ENCODE measurements at places on chromosomes 16 and 17.

DNA sequence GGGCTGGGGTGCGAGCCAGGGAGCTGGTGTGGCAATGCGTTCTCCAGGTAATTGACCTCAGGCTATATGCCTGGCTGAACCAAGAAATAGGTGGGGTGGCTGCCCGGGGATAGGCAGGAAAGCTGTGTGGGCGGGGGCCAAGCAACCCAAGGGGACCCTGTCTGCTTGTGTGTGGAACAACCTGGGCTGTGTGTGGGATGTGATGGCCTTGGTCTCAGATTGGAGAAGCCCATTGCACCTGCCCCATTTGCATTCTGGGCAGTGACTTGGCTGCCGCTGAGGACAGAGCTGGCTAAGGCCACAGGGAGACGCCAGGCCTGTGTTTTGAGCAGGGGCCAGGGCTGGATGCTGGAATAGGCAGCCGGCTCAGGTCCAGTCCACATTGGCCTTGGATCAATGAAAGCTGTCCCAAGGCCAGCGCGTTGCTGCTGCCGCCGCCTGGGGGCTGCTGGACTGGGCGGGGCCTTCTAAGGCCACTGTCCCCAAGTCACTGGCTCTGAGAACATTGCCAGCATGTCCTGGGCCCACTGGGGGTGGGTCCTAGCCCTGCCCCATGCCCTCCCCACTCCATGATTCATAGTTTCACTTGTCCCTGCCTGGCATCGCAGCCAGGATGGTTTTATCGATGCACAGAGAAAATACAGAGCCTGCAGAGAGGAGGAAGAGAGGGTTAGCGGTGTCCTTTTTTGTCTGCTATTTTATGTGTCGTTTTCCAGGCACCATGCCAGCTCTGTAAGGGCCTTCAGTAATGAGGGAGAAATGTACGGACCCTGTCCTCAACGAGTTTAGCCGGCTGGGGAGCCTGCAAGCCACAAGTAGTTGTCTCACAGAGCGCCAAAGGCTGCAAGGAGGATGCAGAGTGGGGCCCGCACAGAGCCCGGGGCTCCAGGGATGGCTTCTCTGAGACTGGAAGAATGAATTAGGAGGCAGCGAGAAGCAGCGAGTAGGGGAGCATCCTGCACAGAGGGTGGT lies 43.9 kb downstream of the NKD1 start:
- DNase-seq = no peak

- DNase-seq = no peak
Measured at GRCh38 chr16:78962457-78962929, 638.0 kb downstream of the MAF start.

GRCh38 chr17:14805348-14805747 lies 459.8 kb downstream of the PMP22 start:
- DNase-seq = no peak

GRCh38 chr17:33049781-33050414 lies 58.3 kb downstream of the SPACA3 start:
- peak; percentile 9 for DNase-seq

DNA sequence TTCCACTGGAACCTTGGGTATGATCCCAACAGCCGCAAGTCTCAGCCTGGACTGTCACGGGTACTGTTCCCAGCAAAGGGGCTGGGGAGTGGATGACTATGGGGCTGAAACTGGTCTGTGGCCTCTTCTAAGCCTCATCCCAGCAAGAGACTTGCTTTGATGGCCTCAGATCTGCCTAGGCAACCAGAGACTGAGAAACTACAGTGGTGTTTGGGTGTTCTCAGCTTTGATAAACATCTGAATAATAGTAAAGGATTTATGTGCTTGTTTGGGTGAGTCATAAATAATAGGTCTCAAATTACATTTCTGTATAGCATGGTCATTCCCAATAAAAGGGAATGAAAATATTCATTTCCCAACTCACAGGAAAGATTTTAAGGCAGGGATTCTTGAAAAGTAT lies 30.2 kb upstream of the ULK2 start:
- no peak for DNase-seq

GRCh38 chr16:80614908-80615671 lies 74.3 kb downstream of the DYNLRB2 start:
- no peak for DNase-seq

DNA sequence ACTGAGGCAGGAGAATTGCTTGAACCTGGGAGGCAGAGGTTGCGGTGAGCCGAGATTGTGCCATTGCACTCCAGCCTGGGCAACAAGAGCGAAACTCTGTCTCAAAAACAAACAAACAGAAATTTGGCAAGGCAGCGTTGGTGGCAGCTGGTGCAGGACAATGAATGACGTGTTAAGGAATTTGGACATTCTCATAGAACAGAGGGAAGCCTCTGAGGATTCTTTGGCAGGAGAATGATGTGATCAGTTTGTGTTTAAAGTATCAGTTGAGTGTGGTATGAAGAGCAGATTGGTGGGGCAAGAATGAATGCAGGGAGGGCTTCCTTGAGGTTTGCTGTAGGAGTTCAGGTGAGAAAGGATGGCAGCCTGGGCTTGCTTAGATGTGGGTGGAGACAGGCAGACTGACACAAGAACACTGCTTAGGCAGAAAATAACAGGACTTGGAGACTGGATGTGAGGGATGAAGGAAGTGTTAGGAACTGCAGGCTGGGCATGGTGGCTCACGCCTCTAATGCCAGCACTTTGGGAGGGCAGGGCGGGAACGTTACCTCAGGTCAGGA lies 4.8 kb downstream of the CYB5D2 start:
- DNase-seq = no peak

DNA sequence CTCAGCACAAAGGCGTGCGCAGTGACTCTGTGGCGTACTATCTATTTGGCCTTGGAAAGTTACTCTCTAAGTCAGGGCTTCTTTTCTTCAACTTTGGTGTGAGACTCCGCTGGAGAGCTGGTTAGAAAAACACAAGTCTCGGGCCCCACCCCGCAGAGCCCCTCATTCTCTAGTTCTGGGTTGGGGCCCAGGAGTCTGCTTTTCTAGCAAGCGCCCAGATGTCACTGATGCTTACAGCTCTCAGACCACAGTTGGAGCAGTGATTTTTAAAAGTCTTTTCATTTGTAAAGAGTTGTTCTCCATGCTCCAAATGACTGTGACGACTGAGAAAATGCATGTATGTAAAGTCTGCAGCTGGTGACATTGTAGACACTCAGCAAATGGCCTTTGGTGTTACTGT lies 582.3 kb downstream of the WWOX start:
- DNase-seq = no peak

DNA sequence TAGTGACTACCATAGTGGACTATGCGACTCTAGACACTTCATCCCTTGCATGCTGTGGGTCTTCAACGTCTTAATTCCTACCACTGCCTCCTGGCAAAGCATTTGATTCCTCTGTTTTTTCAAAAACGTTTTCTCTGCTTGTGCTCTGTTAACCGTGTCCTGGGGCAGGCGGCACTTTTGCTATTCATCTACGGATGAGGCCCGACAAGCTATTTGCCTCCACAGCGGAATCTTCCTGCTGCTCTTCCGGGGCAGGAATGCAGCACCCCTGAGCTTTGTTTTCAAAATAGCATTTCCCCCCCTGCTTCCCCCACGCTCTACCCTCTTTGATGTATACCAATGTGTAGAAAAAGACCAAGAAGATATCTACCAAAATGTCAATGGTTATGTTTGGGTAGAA lies 39.8 kb upstream of the METTL16 start:
- no peak for DNase-seq

GRCh38 chr17:28726226-28726626 lies at the start of gene TLCD1:
TSS of gene TLCD1 (minus strand) at chr17:28726233. CDS start at chr17:28726097, 136 bp downstream.
- peak; percentile 50 for DNase-seq

DNA sequence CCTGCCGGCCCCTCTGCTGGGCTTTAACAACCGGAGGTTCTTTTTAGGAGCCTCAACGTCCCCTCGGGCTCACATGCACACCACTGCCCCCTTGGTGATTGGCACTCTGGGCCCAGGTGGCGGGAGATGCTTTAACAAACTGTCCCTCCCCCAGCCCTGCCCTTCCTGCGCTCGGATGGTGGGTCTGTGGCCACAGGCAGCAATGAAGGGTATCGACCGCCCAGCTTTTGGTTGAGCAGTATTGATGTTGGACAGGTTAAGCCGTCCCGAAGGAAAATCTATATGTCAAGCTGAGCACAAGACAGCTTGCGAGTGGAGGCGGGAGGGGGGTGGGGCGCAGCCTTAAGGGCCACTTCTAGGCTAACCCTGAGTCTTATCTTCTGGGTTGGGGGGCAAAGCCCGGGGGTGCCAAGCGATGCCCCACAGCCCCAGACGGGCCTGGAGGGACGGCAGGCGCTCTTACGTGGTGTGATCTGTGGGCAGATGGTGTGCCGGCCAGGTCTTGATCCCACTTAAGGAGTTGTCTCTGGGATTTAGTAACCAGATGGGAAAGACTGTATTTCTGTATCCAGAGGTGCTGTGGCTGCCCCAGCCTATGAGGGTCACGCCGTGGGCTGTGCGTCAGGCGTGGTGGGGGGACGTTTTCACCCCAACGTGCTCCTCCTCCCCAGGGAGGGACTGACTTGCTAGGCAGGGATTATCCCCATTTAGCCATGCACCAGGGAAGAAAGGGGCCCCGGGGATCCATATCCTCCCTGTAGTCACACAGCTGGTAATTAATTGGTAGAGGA lies 6.2 kb downstream of the GSE1 start:
- no peak for DNase-seq

DNA sequence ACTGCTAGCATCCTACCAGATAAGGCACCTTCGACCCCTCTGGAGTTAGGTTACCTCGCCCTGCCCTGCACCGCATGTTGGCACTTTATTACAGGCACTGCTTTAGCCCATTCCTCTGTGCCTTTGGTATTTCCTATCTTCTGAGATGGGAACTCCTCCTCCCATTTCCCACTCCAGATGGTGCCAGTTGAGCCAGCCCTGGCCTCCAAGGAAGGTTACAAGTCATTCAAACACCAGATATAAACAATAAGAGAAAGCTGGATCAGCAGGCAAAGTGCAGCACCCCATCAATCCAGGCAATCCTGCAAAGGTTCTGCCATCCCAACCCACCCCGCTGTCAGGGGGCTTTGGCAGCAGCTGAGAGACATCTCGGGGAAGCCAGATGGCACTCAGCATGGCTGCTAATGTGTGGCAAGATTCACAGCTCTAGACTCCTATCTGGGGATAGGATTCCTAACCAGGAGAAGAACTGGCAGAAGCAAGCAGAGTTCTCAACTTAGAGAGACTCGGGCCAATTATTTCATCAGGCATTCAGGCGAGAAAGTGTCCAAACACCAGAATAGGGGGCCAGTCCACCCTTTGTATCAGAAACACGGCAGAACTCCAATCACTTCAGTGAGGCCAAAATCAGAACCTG lies 113.0 kb downstream of the COPRS start:
- DNase-seq = no peak

DNA sequence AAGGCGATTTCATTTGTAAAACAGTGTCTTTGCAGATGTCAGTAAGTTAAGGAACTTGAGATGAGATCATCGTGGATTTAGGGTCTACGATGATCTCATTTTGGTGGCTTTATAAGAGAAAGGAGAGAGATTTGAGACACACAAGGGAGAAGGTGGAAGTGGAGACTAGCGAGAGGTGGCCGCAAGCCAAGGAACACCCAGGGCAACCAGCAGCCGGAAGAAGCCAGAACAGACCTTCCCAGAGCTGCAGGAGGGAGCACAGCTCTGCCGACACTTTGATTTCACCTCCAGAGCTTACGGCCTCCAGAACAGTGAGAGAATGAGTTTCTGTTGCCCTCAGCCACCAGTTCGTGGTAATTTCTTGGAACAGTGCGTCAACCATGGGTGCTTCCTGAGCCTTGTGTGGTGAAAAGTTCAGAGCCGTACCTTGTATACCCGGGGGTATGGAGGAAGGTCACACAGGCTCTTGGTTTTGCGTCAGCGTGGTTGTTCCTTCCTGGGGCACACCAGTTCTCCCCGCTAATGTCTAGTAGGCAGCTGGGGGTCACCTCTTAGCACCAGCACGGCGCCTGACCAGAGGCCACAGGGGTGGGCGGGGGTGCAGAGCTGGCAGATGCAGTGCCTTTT lies 12.9 kb upstream of the SEC14L1 start:
- DNase-seq = no peak

- no peak for DNase-seq
Measured at GRCh38 chr16:4241928-4242283, at the start of gene SRL. TSS of gene SRL (minus strand) at chr16:4242080. CDS start at chr16:4242067, 13 bp downstream.

DNA sequence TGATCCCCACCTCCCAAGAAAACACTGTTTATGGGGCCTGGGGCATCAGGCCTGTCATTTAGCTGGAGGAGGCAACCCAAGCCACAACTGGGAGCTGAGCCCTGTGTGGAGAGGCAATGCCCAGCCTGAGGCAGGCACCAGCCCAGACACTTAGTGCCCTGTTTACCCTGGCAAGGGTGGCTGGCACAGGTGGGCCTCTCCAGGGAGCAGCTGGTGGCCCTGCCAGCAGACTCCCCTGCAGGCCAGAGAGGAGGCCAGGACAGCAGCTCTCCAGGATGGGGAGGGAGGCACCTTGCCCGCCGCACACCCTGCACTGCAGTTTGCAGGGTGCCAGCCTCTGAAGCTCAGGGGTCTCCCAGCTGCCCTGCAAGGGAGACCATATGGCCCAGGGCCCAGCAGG lies 9.1 kb upstream of the TMEM92 start:
- peak; percentile 29 for DNase-seq

GRCh38 chr17:42603318-42603717 lies 5.9 kb downstream of the RETREG3 start:
- DNase-seq = no peak

- no peak for DNase-seq
Measured at GRCh38 chr16:27238591-27238990, 30.0 kb downstream of the NSMCE1 start.

DNA sequence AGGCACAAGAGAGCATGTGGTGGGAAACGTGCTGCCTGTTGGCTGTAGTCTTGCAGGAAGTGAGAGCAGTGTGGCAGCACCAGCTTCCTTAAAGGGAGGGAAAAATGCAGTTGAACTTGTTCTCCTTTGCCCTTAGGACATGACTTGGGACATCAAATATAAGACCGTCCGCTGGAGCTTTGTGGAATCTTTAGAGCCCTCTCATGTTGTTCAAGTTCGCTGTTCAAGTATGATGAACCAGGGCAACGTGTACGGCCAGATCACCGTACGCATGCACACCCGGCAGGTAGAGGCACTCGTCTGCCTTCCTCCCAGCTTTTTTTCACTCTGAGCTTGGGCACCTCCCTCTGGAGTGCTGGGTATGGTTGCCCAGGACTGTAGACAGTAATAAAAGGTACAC lies 23.3 kb downstream of the GPR179 start:
- DNase-seq = no peak

- peak; percentile 11 for DNase-seq
Measured at GRCh38 chr17:57286399-57287105, 30.2 kb downstream of the MSI2 start.

DNA sequence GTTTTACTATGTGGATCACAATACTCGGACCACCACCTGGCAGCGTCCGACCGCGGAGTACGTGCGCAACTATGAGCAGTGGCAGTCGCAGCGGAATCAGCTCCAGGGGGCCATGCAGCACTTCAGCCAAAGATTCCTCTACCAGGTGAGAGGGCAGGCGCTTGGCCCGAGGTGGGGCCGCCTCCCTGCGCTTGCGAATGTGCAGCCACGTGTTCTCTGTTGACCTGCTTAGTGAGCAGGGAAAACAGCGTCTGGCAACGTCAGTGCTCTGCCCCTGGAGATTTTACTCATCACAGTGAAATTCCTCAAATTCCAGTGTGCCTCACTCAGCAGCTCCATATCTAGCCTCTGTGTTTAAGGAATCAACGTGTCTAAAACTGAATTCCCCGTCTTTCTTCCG lies 33.4 kb upstream of the CLEC18A start:
- no peak for DNase-seq

GRCh38 chr17:17506893-17507464 lies 10.8 kb upstream of the RASD1 start:
- DNase-seq = peak; percentile 55
